Gastrocnemius medialis (tissue), 4 donors: ENCODE measurements at places on chromosomes 6 and 20.

DNA sequence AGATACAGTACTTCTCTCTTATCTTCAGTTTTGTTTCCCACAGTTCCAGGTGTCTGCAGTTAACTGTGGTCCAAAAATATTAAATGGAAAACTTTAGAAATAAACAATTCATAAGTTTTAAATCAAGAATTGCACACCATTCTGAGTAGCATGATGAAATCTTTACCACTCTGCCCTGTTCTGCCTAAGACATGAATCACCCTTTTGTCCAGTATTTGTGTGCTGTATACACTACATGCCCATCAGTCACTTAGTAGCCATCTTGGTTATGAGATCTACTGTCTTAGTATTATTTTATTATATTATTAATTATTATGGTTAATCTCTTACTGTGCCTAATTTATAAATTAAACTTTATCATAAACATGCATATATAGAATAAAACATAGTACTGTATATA is 279.0 kb downstream of the OGFRL1 start:
- no peak for DNase-seq

- no peak for DNase-seq
Measured at GRCh38 chr20:1630186-1630585, 10.4 kb upstream of the SIRPB1 start.

GRCh38 chr6:55499591-55499990 is 79.4 kb downstream of the HMGCLL1 start:
- DNase-seq: no peak

- no peak for DNase-seq
Measured at GRCh38 chr6:118876814-118877213, 17.1 kb upstream of the ASF1A start.

DNA sequence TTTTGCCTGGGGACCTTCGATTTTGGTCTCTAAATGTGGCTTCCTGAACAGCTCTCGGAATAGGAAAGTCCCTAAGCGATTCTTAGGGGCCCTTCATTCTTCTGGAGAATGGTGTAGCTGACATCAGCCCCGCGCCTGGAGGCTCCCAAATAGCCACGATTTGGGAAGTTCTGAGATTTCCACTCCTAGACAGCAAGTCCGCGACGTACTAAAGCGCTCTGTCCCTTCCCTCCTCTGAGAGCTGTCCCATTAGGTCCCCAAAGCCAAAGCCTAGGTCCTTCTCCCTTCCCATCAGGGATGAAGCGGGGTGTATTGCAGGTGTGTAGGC is 756 bp downstream of the MOXD1 start:
- no peak for DNase-seq

- DNase-seq: no peak
Measured at GRCh38 chr6:7421066-7421465, 31.5 kb downstream of the RIOK1 start.

GRCh38 chr6:89352278-89353117 is at the start of gene UBE2J1:
Gene UBE2J1 (minus strand): TSS chr6:89352722. CDS start chr6:89352569, 153 bp downstream.
- DNase-seq: peak; percentile 95

- no peak for DNase-seq
Measured at GRCh38 chr6:29806387-29806786, 21.2 kb upstream of the HLA-G start.

GRCh38 chr20:37299718-37300528 is 10.5 kb downstream of the MANBAL start:
- no peak for DNase-seq

DNA sequence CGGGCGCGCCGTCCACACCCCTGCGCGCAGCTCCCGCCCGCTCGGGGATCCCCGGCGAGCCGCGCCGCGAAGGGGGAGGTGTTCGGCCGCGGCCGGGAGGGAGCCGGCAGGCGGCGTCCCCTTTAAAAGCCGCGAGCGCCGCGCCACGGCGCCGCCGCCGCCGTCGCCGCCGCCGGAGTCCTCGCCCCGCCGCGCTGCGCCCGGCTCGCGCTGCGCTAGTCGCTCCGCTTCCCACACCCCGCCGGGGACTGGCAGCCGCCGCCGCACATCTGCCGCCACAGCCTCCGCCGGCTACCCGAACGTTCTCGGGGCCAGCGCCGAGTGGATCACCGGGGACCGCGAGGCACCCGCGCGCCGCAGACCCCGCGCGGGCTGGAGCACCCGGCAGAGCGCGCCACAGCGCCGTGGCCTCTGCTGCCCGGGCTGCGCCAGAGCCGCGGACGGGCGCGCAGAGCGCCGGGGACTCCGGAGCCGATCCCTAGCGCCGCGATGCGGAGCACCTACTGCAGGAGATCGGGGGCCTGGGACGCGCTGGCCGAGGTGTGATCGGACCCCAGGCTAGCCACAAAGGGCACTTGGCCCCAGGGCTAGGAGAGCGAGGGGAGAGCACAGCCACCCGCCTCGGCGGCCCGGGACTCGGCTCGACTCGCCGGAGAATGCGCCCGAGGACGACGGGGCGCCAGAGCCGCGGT is at the start of gene BMP2:
TSS of gene BMP2 (plus strand) at position 151 of the 692 bp plus-strand sequence. CDS start 2,441 bp downstream, outside the sequence.
- peak; percentile 25 for DNase-seq

DNA sequence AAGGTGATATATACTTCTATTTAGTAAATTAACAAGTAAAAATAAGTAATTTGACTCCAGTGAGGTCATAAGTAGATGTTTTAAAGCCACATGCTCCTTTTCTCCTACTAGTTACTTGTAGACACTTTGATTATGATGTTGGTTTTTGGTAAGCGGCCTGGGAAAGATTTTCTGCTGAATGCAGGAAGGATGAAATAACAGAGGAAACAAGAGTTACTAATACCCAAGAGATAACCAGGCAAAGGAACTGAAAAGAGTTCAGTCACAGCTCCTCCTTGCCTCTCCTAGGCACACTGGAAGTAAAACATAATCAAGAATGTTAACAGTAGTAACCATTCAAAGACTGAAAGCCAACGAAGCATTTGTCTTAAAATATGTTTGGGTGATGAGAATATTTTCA is 203.3 kb downstream of the RNGTT start:
- DNase-seq: no peak

- DNase-seq: no peak
Measured at GRCh38 chr20:17507531-17507930, 23.6 kb downstream of the BFSP1 start.

GRCh38 chr6:14149053-14149738 is 31.6 kb downstream of the CD83 start:
- no peak for DNase-seq

DNA sequence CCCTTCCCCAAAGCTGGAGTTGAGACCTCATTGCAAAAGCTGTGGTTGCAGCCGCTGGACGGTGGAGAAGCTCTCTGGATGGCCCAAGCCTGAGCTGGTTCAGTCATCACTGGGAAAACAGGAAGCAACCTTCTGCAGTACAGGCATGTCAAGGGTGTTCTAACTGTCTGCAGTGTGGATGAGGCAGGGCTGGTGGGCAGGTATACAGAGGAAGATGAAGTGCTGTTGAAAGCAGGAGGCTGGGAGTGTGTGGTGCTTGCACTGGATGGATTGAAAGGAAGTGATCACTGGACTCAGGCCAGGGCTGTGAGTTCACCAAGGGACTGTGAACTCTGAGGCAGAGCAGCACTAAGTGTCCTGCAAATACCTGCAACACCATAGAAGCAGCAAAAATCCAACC is 89.0 kb upstream of the NOX3 start:
- no peak for DNase-seq

DNA sequence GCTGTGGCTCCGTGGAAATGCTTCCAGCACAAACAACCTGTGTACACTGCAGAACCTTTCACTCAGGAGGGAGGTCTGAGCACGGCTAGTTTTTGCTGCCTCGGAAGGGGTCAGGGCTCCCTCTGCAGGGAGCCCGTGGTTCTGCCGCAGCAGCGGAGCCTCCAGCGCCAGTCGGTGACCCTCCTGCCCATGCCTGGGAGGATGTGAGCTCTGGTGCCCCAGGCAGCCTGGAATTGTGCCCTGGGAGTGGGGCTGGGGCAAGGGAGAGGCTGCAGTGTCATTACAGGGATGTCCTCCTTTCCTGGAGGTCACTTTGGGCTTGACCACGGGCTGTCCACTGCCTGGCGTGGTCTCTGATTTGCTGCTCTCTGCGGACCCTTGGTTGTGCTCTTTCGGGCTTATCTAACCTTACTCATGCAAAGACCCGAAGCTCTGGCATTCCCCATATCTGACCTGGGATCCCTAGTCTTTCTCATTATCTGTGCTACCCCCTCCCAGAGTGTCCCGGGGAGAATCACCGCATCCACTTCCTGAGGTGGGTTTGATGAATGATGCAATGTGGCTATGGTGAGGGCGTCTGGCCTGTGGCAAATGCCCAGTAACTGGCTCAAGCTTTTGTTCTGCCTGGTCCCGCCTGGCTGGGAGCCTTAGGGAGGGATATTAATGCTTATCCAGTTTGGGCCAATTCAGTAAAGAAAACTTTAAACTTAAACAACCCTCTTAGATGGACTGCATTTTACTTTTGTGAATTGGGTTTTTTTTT is 59.6 kb upstream of the TAGAP start:
- DNase-seq: no peak

GRCh38 chr6:140897804-140898573 is 1234.7 kb upstream of the GJE1 start:
- no peak for DNase-seq

DNA sequence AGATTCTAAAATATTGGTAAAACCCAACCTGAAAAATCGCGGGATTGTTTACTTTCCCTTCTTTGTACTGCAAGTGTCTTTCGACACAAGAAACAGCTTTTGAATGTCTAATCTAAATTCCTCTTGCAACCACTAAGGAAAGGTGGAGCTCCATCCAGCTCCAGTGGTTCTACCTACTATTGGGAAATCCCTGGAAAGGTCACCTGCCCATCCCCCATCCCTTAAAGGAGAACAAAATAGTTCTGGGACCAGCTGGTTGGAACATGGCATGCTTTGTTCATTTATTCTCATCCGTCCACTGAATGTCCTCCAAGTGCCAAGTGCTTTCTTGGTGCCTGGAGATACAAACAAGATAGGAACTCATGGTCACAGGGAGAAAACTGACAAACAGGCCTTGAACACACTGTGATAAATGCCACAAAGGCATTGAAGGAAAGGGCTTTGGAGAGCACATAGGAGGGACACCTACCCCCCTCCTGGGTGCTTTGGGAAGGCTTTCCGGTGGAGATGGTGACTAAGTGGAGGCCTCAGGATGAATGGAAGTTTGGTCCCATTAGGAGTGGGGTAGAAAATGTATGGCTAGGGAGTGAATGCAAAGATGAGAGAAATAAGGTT is 2.3 kb upstream of the CITED2 start:
- peak; percentile 84 for DNase-seq

GRCh38 chr20:45470937-45471336 is 1.4 kb downstream of the WFDC2 start:
- DNase-seq: no peak

- no peak for DNase-seq
Measured at GRCh38 chr6:34608321-34609091, 52.4 kb upstream of the SPDEF start.

DNA sequence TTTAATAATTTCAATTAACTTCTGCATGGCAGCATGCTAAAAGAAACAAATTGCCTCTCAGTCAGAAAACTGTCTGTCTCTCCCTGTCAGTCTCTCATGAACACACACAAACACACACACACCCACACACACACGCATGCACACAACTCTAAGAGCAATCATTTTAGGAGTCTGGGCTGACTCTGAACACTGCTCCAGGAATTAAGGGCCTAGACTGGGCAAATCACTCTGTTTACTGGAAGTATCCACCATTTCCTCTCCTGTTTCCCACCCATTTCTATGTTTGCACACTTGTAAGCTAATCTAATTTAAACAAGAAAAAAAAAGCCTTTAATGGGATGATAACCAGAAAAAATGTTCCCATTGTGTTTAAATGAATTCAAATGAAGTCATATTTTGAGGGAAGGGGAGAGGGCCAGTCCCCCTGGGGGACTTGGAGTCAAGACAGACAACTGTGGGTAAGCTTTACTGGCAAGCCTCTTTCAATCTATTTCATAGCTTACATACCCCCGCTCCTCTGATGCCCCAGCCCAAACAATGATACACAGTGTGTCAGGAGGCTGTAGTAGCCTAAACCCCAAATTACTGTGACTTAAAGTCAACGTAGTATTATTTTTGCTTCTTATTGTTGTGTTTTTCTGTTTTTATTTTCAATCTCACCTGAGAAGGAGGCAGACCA is 447.8 kb upstream of the FLRT3 start:
- DNase-seq: no peak

GRCh38 chr20:50054626-50055511 is 58.1 kb downstream of the UBE2V1 start:
- no peak for DNase-seq

- no peak for DNase-seq
Measured at GRCh38 chr20:12660918-12661317, 347.9 kb upstream of the SPTLC3 start.

GRCh38 chr6:4366635-4367395 is 231.4 kb upstream of the ECI2 start:
- no peak for DNase-seq

DNA sequence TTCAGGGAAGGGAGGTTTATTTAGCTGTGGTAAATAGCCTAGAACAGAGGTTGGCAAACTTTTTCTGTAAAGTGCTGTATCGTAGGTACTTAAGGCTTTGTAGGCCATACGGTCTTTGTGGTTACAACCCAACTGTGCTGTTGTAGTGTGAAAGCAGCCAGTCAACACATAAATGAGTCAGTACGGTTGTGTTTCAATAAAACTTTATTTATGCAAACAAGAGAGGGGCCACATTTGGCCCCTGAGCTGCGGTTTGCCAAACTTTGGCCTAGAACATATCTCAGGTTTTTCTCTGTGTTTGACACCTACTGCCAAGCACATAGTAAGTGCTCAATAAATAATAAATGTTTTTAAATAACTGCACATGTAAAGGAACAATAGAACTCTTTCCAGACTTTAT is 102.2 kb downstream of the RNF144B start:
- no peak for DNase-seq

DNA sequence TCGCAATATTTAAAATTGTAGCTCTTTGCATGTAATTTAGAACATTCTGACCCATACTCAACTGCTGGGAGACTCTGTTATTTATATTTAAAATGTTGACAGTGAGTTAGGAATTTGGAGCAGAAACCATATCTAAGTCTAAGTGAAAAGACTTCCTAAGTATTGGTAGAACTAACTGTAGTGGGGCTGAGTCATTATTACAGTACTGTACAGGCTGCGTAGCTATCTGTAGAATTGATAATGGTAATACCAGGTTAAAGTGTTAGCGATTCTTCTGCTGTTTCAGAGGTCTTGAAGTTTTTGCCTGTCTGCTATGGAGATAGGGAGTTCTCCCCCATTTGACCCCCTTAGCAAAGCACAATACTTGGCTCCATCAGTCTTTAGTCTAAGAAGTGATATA is 3.6 kb downstream of the TOP1 start:
- no peak for DNase-seq

DNA sequence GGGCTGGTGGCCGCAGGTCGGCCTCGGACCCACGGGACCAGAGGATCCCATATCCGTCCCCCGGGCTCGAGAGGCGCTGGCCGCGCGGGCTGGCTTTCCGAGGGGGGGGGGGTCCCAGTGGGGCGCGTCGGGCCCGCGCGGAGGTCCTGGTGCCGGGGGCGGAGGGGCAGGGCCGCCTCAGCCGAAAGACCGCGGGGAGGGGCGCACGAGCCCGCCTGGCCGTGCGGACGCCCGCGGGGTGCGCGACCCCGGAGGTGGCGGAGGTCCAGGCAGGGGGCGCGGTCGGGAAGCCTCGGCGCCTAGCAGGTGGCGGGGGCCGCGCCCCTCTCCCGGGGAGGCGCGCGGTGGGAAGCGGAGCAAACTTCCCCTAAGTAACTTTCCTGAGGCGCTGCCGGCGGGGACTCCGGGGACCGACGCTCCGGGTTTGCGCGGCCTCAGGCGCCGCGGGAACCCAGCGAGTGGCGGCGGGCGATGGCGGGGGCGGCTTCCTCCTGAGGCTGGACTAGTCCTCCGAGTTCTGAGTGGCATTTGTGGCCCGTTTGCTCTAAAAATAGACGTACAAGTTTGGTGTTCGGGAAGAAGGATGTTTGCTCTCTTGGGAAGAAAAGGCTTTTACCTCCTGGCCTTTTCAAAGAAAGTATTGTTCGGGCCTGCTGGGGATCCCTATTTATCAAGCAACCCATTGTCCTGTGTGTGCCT is 26.5 kb upstream of the BTBD3 start:
- DNase-seq: peak; percentile 18
